Mammary epithelial cell (primary cell): ENCODE measurements at places on chromosomes 5 and 9.
A peak's percentile ranks its signal among the peaks of the same experiment; 100 is the strongest.

- DNase-seq, result peak; percentile 28
These were observed 215.7 kb downstream of the GAS1 start for GRCh38 chr9:86731511-86732063.

DNA sequence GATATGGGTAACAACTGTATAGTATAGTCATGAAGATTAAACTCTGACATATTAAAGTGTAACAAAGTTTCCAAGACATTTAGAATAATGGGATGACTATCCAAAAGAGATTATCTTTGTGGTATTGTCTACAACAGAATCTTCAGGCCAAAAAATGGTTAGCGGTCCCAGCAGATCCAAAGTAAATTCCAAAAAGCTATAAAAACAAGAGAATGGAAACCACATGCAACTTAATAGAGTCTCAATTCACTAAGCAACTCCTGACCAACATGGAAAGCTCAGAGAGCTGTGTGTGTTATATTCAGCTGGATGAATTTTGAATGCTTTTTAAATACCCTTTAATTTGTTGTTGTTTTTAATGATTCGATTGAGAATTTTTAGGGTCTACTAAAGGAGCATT, 688.2 kb downstream of the CETN3 start:
- no peak for DNase-seq

DNA sequence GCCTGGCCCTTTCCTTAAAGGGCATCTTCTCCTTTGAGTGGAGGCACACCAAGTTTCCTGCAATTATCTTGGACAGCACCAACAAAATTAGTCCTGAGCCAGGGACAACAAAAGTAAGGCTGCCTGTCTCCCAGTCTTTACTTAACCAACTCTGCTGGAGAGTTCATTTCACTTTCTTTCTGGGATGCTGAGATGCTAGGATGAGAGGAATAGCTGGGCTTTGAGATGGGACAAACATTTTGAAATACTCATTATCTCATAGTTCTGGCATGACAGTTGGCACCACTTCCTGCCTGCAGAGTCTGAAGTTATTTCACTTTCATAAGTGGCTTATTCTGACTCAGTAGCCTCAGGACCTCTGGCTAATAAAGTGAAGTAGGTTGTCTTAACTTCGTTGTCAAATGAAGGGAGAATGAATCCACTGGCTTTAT, 157.0 kb downstream of the C9orf152 start:
- DNase-seq, result peak; percentile 91

DNA sequence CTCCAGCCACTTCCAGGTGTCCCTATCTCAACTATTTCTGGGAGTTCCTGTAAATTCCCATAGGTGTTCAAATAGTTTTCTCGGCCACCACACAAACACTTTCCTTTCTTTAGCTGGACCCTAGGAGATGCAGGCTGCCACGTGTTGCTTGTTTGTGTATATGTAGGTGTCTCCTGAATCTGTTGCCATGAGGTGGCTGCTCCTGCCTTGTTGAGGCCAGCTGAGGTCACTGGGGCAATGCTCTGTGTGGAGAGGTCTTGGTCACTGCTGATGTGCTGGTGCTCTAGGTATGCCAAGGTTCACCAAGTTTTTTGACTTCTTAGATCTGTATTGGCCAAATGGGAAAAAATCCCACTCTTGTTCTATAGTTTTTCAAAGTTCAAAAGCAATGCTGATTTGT, 132.5 kb upstream of the CHD1 start:
- no peak for DNase-seq

DNA sequence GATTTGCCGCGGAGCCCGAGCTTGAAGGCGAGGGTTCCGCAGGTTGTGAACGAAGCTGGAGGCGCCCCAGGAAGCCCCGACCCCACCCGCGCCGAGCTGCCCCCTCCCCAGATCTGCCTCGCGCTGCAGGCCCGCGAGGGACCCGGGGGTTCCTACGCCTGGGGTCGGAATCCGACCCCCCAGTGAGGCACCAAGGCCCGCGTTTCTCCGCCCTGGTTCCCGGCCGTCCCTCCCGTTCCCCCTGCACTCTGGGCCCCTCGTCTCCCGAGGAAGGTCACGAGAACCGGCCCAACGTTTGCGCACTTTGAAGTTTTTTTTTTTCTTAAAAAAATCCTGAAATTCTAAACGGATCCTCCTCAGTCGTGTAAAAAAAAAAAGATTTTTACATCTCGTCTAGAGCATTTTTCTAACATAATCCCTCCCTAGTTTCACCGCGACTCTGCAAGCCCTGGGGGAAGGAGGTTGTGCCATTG, 880 bp upstream of the GFPT2 start:
- no peak for DNase-seq

DNA sequence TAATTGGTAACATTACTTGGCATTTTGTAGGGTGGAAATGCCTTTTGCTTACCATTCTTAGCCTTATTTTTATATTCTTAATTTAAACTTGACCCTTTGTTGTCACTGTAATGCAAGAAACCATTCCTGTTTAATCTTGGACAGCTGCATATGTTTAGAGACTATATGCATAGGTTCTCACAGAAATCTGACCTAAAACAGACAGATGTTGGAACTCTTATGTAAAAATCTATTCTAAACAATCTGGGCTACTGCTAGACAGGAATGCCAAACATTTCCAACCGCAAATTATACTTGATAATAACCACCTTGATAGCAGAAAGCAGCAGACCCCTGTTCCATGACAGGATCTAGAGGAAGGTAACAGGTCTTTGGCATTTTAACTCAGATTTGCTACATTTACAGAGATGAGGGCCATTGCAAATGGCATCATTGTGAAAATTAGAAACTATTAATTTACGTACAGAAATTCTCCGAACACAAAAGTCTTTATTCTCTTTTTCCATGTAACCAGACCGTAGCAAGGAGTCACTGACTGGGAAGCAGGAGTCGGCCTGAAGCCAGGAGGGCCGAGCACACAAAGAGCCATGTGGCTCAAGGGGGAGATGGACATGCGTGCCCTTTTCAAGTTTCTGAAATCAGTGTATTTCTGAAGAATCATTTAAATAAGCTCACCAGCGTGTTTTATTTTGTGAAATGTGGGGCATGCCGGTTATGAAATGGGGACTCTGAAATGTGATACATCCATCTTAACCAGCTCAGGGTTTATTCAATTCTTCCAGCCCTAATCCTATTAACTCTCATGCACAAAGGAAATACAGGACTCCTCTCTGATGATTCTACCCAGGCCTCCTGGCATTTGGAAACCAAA, 139.3 kb downstream of the AOPEP start:
- DNase-seq, result no peak

- no peak for DNase-seq
These were observed 16.1 kb downstream of the LIFR start for GRCh38 chr5:38540314-38540713.

DNA sequence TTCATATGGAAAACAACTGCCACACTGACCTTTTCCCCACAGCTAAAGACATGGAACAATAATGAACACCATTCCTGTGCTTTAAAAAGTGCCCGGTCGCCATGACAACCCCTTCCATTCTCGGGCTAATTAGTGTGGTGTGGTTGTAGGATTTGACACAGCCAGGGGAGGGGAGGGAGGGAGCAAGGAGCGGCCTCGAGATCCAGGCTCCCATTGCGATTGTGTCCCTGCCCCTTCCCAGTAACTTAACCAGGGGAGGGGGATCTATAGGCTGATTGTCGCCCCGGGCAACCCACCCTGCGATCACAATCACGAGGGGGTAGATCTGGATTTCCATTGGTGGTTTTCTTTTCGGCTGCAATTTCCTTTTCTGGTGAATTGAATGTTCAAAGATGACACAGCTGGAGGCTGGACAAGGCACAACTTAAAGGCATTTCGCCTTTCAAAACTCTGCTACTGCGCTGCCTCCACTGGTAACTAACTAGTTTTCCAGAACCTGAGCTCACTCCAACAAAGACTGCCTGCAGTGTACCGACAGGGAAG, 96.7 kb upstream of the RETREG1 start:
- no peak for DNase-seq

DNA sequence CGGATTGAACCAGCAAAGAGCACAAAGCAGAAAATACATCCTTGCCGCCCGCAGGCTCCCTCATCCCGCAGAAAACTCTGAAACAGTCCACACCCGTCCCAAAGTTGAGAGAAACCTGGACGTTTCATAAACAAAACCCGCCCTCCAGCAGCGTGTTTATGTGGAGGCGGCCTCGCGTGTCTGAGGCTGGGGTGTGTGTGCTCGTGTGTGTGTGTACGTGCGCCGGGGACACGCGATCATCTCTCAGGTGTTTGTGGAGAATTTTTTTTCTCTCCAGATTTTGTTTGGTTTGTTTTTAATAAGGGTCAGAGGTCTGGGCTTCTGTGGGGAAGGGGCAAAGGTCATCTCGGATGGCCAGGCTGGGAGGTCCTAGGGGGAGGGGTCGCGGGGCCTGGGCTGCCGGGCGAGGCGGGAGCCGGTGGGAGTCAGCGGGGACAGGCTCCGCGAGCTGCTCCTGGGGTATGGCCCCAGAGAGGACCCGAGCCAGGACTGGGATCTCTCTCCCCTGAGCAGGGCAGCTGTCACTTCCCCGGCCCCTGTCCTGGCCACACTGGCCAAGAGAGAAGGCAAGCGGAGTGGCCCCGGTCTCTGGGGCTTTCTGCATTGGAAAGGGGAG, 206.4 kb downstream of the C9orf50 start:
- peak; percentile 7 for DNase-seq

- DNase-seq, result no peak
These were observed 8.3 kb downstream of the LPCAT1 start for GRCh38 chr5:1515311-1515920.
